Stimulated activated CD4-positive, alpha-beta T cell treated with anti-CD3 and anti-CD28 coated beads, Interleukin-2, amount 100 ng/mL, for 4 hours (primary cell): ENCODE measurements at places on chromosomes 4 and X.

DNA sequence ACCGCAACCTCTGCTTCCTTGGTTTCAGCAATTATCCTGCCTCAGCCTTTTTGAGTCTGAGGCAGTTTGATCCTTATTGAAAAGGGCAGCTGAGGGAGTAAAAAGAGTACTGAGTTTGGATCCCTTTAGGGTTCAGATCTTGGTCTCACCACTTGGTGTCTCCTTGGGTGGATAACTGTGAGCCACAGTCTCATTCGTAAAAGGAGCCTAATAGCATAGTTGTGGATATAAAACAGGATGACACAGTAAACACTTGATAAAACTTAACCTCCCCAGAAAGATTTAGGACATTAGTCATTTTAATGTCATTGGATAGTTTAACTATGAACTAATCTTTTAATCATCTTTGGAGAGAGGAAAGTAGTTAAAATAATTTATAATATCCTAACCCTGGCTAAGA lies 173.0 kb downstream of the ANK2 start:
- DNase-seq: no peak

GRCh38 chr4:37604461-37604860 lies 81.7 kb downstream of the RELL1 start:
- no peak for DNase-seq

DNA sequence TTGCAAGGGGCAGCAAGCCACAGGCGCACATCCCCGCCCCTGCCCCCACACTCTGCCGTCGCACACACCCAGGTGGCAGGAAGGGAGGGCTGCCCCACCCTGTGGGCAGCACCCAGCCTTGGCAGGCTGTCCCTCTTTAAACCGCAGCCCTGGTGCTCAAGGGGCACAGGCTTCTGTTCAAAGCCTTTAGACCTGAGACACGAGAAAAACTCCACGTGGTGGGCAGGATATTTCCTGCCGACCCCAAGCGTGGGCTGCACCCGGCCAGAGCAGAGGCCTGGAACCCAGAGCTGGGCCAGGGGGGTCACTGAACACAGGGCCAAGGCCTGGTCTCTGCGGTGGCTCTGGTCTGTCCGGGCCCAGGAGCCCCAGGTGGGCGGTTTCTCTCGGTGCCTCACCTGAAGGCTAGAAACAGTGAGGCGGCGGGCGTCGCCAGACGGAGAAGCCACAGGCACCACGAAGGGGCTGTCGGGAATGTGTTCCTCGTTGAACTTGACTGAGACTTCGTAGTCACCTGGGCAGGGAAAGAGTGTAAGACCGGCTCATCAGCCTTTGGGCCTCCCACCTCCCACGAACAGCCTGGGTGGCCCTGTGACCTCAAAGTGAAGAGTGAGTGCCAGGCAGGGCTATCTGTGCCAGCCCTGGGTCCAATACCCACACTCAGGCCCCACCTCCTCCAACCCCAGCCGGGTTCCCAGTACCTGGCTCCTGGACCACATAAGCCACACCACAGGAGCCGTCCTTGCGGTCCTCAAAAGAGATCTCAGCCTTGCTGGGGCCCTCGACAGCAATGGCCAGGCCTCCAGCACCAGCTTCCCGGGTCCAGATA lies 23.0 kb downstream of the FLNA start:
- DNase-seq: no peak

- no peak for DNase-seq
These were observed 165.3 kb upstream of the FAM241A start for GRCh38 chr4:111979921-111980320.

- DNase-seq: no peak
These were observed 160.1 kb upstream of the LDB2 start for GRCh38 chr4:17058536-17058915.

GRCh38 chr4:74544655-74545361 lies 99.9 kb downstream of the AREG start:
- DNase-seq: no peak

DNA sequence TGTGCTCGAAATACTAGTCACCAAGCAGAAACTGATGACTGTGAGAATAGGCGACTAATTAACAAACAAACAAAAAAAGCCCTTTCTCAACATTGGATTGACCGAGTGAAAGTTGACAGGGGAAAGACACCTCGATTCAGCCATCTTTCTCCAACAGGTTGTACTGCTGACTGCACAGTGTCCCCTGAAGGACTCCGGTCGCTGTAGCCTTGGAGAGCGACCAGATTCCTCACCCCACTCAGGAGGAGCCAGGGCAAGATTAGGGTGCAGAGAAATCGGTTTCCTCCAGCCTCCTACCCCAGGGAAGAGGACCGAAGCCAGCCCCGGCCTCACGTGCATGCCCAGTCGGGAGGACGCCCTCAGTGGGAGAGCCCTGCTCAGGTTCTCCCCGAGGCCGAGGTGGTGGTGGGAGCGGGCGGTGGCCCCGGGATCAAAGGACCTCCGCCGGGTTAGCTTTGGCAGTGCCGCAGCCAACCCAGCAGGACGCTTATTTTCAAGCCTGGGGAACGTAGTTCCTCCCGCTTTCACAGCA lies 1.1 kb upstream of the RAP1GDS1 start:
- DNase-seq: no peak

GRCh38 chr4:110787707-110788106 lies 164.8 kb upstream of the PITX2 start:
- DNase-seq: no peak

- no peak for DNase-seq
These were observed 76.2 kb upstream of the GRXCR1 start for GRCh38 chr4:42816189-42816879.
